ENCODE measurements at places on chromosomes 7 and 10.

- no peak for DNase-seq
These were observed 442.0 kb downstream of the MDFIC start for GRCh38 chr7:115363916-115364315.

GRCh38 chr10:92381543-92381954 is 90.6 kb downstream of the MARCHF5 start:
- no peak for DNase-seq

DNA sequence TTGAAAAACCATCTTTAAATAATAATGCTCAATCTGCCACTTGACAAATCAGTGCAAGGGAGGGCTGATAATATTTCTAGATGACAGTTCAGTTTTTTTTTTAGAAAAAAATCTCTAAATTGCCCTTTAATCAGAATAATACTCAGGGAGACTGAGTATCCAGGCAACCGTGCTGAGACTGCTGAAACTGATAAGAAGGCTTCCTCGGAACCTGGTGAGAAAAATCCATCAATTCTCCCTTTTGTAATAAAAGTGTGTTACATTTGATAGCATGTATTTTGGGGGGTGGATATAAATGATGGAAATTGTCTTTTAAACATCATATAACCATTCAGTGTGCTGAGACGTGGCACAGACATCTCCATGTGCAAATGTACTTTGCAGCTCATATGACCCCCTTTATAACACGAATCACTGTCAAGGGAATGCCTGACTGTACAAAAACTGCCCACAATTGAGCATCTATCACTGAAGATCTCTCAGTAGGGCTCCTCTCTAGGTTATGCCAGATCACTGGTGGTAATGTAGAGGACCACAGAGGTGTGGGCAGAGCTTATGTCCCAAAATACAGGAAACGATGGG is 491.1 kb upstream of the ADARB2 start:
- DNase-seq: no peak

- no peak for DNase-seq
These were observed 1577.2 kb upstream of the LRRTM3 start for GRCh38 chr10:65348637-65349036.

- DNase-seq: no peak
These were observed 256.9 kb downstream of the INHBA start for GRCh38 chr7:41445946-41446345.

DNA sequence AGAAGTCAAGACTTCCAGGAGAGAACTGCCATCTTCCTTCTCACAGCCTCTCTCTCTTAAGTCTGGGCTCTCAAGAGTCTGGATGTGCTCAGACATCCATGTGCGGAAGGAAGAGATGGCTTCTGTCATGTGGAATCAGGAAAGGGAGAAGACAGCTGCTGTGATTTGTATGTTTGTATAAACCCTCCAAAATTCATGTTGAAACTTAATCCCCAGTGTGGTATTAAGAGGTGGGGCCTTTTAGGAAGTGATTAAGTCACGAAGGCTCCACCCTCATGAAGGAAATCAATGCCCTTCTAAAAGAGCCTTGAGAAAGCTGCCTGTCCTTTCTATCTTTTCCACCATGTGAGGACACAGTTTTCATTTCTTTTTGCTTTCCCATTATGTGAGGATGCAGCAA is 73.9 kb upstream of the PTN start:
- no peak for DNase-seq

DNA sequence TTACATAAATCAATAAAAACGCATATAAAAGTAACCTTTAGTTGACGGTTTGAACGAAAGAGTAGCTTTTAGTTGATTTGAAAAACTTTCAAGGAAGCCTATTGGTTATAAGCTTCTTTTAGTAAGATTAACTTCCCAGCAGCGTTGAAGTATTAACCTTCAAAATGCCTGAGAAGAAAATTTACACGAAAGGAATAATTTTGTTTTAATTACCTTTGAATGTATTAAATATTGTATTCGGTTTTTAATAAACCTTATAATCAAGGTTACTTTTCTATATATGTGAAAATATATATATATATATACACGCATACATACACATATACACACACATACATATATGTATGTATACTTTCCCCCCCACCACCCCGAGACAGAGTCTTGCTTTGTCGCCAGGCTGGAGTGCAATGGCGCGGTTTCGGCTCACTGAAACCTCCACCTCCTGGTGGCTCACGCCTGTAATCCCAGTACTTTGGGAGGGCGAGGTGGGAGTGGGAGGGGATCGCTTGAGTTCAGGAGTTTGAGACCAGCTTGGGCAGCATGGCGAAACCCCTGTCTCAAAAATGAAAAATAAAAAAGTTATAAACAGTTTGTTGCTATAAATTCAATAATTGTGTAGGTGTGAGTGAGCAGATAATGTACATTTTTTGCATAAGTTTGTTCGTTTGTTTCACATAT is 57.6 kb upstream of the EZH2 start:
- DNase-seq: peak; percentile 26

GRCh38 chr7:79454361-79454960 is 994 bp upstream of the MAGI2 start:
- DNase-seq: no peak

DNA sequence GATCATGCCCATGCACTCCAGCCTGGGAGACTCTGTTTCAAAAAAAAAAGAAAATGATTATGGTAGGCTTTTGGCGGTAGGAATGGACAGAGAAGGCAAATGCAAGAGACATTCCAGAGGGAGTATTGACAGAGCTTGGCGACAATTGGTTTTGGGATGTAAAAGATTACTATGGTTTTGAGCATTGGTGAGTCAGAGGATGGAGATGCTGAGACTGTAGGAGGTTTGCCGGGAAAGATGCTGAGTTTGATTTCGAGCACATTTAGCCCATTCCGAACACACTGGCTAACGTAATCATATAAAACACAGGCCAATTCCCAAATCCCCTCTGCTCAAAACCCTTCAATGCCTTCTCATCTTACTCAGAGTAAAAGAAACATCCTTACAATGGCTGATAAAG is 161.6 kb upstream of the MKLN1 start:
- DNase-seq: no peak

DNA sequence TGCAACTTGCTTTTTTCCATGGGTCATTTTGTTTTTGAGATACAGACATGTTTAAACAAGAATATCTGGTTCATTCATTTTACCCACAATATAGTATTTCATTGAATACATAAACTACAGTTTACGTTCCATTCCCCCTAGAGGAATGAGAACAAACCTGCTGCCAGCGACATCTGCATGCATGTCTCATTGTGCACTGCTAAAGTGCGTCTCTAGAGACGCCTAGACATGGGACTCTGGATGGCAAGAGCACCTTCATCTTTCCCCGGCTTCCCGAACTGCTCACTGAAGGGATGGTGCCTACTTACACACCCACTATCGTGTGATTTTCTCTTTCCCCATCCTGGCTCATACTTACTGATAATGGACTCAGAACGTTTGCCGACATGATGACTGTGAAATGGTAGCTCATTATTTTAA is 1.2 kb upstream of the ZNF777 start:
- no peak for DNase-seq

DNA sequence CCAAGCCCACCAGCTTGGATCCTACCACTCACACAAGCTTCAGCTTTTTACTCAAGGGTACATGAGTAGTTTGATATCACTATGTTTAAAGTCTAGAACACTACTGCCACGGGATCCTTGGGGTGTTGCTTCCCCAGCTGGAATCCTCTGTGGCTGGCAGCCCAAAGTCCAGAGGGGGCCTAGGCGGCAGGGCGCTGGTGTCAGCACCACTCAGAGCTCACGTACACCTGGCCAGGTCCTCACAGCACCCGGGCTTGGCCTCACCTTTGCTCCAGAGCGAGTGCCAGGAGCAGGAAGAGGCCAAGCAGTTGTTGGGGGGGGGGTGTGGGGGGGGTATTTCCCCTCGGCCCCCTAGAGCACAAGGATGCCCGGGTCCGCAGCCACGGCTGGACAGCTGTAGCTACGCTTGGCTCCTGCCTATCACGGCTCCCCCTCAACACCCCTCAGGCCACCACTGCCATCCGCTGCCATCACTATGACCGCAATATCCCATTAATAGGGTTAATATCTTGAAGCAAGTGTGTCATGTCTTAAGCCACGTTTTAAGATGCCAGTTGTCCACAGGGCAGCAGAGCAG is 17.0 kb downstream of the ZDHHC6 start:
- DNase-seq: no peak

GRCh38 chr7:140441519-140441918 is 37.7 kb downstream of the RAB19 start:
- no peak for DNase-seq

DNA sequence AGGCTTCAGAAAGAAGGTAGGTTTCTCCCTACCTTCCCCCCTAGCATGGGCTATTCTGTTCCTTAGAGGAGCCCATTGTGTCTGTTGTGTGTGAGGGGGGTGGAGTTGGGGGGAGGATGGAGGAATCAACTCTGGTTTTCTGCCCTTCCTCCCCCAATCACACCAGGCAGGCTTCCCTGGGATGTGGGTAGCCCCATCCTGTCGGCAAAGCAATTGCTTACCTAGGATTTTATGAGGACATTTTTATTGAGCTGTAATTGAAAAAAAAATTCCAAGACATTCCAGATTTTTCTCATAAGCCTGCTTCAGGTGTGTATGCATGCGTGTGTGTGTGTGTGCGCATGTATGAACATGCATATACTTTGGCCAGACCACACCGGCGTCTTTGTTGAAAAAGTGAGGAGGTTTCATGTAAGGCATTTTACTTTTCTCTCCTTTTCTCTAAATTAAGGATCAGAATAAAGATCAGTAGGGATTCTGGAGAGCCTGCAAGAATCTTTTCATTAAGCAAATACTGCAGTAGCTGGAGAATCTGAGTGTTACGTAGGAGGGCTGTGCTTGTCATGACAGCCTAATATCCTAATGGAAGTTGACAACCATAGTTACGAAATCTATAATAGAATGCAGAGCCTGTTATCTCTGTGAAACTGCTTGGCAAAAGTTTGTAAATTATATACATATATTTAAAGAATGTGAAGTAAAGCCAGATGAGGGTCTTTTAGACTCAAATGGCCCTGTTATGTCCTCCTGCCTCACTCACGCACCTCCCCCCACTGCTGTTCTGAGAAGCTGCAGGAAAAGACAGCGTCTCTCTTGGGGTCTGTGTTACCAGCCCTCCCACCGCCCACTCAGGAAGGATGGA is 27.3 kb upstream of the SAMD8 start:
- no peak for DNase-seq

DNA sequence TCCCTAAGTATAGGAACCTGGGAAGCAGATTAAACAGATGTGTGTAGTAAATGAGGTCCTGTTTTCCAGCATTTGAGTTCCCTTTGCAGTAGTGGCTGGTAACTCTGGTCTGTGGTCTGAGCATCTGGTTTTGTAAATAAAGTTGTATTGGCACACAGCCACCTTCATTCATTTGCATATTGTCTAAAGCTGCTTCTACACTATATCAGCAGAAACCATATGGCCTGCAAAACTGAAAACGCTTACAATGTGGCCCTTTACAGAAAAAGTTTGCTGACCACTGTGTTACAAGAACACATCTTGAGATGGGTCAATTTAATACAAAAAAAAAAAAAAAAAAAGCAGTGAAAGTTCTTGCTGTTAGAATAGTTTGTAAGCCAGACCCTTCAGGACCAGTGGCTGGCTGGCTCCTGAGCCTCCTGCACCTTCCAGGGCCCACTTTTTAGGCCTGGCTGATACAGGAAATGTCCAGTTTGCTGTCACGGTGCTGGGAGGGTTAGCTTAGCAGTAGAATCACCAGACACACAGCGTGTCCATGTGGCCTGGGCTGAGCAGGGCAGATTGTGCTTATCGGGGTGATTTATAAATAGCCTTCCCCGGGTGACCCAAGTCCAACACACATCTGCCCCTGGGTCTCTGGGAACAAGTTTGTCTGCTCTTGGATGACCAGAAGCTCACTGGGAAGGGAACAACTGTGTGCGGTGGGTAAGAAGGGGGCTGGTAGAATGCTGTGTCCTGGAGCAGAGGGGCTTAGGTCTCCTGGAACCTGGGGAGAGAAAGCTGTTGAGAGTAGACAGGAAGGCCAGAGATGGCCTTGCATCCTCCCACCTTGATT is 1.4 kb downstream of the C10orf71 start:
- no peak for DNase-seq

GRCh38 chr10:1559311-1559710 is 178.0 kb downstream of the ADARB2 start:
- no peak for DNase-seq

DNA sequence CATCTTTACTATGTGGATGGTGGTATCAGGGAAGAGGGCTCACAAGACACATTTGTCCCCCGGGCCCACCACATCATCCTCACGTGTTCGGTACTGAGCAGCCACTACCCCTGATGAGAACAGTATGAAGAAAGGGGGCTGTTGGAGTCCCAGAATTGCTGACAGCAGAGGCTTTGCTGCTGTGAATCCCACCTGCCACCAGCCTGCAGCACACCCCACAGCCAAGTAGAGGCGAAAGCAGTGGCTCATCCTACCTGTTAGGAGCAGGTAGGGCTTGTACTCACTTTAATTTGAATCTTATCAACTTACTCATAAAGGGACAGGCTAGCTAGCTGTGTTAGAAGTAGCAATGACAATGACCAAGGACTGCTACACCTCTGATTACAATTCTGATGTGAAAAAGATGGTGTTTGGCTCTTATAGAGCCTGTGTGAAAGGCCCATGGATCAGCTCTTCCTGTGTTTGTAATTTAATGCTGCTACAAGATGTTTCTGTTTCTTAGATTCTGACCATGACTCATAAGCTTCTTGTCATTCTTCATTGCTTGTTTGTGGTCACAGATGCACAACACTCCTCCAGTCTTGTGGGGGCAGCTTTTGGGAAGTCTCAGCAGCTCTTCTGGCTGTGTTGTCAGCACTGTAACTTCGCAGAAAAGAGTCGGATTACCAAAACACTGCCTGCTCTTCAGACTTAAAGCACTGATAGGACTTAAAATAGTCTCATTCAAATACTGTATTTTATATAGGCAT is 9.1 kb upstream of the CSGALNACT2 start:
- no peak for DNase-seq

DNA sequence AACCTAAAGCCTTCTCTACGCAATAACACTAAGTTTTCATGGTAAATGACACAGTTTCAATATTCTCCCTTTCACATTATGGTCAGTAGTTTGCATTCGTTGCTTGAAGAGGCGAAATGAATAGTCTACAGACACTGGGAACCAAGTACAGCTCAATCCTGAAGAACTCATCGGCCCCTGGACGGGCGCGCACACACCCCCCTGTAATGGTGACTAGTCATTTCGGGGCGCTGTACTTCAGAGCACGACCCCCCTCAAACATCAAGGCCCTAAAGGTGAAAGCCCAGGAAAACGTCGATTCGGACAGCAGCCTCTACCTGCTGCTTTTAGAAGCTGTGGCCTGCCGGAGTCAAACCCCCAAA is 1.0 kb downstream of the NT5C2 start:
- no peak for DNase-seq

GRCh38 chr7:139431459-139431858 is 52.0 kb downstream of the KLRG2 start:
- DNase-seq: no peak

- no peak for DNase-seq
These were observed 301.3 kb downstream of the REEP3 start for GRCh38 chr10:63822496-63822895.

GRCh38 chr7:128307061-128307460 is 36.6 kb downstream of the RBM28 start:
- no peak for DNase-seq

DNA sequence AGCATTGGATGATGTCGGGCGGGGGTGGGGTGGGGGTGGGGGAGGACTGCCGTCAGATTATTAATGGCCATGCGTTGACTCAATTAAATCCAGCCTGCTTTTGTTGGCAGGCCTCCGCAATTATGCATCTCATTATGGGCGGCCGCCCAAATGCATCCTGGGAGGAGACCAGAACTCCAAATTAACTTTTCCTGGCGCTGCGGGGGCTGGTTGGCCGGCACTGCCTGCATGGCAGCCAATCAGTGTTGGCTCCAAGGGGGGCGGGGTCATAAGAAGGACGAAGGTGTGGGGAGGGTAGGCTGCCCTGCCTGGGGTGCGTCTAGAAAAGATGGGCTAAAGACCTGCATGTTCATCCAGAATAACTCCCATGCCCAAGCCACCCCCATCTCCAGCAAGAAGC is 83.9 kb upstream of the PAX2 start:
- no peak for DNase-seq

Data from NCI-H187 (cell line).